ENCODE measurements at places on chromosomes 1 and 21.
A peak's percentile ranks its signal among the peaks of the same experiment; 100 is the strongest.

GRCh38 chr1:162229549-162229948 is 147.1 kb downstream of the SPATA46 start:
- no peak for DNase-seq

- DNase-seq = no peak
Observed at GRCh38 chr1:178254433-178254832, 160.5 kb downstream of the RASAL2 start.

DNA sequence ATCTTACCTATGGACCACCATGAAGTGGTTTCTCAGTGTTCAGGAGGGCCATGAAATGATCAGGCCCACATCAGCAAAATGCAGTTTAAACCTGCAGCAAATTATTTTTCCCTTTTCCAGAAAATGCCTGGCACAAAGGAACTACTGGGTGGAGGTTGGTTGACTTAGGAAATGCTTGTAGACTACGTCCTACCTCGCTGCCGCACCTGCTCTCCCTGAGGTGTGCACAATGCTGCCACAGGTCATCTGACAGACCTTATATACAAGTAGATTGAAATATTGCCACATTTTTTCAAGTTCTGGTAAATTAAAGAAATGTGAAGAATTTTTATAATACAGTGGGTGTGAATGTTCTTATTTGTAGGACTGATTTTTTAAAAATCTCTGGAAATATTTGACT is 166.7 kb upstream of the PDE4B start:
- DNase-seq = no peak

DNA sequence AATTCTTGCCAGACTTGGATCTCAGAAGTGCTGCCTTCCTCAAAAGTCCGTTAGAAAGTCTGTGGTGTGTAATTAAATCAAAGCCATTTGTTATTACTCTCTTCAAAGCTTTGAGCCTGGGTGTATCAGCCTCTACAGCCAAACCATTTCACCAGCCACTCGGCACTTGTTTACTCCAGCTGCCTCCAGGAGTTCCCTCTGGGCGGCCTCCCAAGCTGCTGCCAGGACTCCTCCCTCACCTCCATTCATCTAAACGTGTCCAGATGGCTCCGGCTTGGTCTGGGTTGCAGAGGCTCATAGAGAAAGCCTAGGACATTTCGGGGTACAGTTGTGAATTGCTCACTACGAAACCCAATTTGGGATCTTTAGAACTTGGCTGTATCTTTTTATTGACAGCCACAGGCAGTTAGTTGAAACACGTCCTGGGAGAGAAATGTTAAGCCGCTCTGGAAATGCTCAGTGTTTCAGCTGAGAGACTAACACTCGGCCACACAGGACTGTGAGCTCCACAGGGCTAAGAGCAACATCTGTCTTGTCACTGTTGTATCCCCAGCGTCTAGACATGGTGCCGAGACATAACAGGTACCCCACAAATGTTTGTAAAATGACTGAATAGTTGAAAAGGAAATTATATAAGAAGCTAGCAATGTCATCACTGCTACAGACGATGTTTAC is 116.9 kb upstream of the NGF start:
- no peak for DNase-seq

DNA sequence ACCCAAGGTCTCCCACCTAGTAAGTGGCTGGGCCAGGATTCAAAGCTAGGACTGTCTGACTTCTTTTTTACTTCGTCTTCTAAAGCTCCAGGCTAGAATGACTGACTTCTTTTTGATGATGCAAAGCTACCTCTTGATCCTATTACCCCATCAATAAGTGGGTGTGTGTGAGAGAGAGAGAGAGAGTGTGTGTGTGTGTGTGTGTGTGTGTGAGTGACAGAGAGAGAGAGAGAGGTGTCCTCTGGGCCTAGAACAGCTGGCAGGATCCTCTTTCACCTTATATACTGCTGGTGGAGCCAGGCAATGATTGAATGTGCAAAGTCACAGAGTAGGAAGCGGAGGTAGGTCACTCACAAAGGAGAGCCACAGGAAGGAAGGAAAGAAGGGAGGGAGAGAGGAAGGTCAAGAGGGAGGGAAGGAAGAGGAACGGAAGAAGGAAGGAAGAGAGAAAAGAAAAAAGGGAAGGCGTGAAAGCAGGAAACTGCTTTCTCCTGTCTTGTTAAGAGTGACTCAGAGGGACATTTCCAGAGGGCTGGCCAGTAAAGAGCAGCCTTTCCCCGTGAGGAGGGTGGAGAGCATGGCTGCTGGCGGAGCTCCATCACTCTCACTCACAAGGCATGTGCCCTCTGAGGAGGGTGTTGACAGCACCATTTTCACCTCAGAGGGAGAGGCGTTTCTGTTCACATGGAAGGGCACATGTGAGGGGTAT is 68.9 kb downstream of the CDC7 start:
- DNase-seq = no peak

- peak; percentile 56 for DNase-seq
Observed at GRCh38 chr1:39657923-39658485, 13.9 kb downstream of the NT5C1A start.

GRCh38 chr1:19640363-19641316 is 3.5 kb upstream of the NBL1 start:
- DNase-seq = no peak

- DNase-seq = no peak
Observed at GRCh38 chr1:180603223-180603849, 28.5 kb upstream of the XPR1 start.

GRCh38 chr1:8390707-8391106 is 72.8 kb downstream of the SLC45A1 start:
- no peak for DNase-seq

GRCh38 chr21:42026082-42026435 is 15.9 kb upstream of the ZBTB21 start:
- DNase-seq = no peak

All from activated T-cell treated with anti-CD3 and anti-CD28 coated beads for 1 hour (primary cell).